Frontal cortex (tissue), 4 donors: ENCODE measurements at places on chromosomes 4 and X. TPM values are rescaled to one million over a fixed set of nuclear protein-coding genes. Genes with fewer than 3 reads are reported as not detected.

Gene HSFX1
- 1.2 TPM for total RNA-seq

Gene FGFR3
- 6.9 TPM for total RNA-seq

Gene UGT2B7
- total RNA-seq: not detected

Gene GDPD2
- total RNA-seq: 2.9 TPM

Gene SPANXN2
- total RNA-seq: not detected
